Activated naive CD8-positive, alpha-beta T cell treated with anti-CD3 and anti-CD28 coated beads, Interleukin-2, amount 10 ng/mL, durations not matched to agents 7 days and 5 days (primary cell): ENCODE measurements at places on chromosomes 4 and X.

DNA sequence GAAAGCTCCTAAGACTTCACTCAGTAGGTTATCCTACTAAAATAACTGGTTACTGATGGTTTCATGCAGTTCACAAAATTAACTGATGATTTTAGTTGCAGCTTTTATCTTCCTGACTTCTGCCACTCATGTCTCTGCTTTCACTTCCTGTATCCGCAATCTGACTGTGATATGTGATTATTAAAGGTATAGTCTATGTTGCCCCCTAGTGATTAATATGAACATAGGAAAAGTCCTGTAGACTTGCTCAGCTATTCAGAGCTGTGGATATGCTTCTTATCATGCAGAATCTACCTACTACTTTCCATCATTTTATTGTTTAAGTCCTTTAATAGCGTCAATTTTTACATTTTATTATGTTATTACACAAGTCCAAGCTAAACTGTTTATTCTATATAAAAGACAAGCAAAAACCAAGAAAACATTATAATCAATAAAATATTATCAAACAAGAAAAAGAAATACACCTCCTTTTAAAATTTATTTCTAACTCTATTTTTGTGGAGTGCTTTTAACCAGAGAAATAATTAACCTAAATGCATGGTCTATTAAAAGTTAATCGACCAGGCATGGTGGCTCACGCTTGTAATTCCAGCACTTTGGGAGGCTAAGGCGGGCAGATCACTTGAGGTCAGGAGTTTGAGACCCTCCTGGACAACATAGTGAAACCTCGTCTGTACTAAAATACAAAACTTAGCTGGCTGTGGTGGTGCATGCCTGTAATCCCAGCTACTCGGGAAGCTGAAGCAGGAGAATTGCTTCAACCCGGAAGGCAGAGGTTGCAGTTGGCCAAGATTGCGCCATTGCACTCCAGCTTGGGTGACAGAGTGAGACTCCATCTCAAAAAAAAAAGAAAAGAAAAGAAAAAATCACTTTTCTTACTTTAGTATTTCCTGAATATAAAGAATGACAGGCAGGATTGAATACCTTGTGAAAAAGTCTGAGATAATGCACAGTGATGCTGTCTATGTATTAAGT, 40.4 kb upstream of the TLR2 start:
- DNase-seq, result no peak

DNA sequence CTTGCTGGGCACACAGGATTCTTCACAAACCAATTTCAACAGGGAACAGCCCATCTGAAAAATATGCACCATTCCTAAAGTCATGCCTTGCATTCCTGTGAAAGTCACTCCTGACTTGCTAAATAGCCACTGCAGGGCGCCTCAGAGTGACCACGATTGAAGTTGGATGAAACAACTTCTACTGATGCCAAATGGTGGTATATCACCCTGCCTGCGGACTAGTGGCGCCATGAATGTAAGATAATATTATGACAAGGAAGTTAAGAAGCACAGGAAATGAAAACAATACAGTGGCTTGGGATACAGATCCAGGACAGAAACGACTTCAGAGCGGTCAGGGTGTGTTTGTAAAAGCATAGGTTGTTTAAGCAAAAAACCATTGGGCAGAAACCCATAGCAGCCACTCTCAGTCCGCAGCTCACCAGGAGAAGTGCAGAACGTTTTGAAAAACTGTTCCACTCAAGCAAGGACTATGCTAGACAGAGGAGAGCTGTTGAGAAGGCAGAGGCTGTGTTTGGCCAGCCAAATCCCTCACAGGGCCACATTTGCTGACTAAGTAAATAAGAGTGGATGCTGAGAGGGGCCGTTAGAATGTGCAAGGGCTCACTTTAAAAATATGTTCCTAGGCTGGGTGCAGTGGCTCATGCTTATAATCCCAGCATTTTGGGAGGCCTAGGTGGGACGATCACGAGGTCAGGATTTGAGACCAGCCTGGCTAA, 250.4 kb downstream of the PTTG2 start:
- no peak for DNase-seq

GRCh38 chr4:13700021-13700857, 72.7 kb upstream of the BOD1L1 start:
- no peak for DNase-seq

DNA sequence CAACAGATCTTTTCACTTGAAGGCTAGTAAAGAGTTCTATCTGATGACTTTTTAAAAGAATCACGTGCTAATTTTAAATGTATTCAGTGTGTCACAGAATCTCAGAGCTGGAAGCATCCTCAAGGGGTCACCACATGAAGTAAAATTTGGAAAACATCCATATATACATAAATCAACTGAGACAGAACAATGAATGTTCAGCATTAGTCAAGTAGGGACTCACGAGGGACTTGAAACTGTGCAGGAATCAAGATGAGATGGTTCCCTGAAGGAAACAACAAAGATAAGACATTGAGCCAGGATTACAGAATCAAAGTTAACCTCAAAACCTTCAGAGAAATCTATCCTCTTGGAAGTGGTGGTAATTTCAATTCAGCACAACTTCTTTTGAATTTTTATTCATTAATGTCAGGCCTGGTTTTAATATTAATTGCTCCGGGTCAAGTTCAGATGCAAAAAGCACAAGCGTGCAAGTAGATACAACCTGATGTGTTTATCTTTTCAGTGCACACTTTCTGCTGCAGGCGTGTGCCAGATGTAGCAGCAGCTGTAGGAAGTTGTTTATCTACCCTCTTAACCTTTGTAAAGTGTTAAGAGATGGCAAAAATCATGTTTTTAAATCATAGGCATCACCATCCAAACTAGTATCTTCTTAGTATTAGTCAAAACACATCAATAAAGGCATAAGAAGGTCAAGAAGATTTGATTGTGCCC, 87.7 kb upstream of the SRD5A3 start:
- no peak for DNase-seq

DNA sequence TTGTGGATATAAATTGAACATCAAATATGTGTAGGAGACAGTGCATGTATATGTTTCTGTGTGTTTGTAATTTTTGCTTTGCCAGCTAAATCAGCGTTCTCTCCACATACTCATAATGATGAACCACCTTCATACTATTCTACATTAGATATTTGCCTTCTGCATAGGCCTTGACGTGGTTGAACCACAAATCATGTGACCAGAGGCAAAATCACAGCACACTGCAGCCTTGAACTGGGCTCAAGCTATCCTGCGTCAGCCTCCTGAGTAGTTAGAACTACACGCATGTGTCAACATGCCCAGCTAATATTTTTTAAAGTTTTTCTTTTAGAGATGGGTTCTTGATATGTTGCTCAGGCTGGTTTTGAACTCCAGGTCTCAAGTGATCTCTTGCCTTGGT, 9.5 kb downstream of the UBQLN2 start:
- no peak for DNase-seq

DNA sequence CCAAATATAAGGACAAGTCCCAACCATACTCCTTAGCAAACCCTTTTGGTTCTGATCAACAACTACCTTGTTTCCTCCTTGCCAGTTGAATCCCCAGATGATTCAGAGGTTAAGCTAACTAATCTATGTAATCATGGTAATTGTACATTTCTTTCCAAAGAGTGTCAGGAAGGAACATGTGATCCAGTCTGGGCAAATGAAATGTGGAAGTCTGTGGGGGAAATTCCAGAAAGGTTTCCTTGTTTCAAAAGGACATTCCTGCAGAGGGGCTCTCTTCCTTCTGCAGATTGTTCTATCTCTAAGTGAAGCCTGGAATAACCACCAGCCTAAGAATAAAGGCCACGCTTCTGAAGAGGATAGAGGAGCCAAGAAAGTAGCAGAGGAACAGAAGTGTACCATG, 7.0 kb downstream of the PRSS12 start:
- DNase-seq, result no peak

DNA sequence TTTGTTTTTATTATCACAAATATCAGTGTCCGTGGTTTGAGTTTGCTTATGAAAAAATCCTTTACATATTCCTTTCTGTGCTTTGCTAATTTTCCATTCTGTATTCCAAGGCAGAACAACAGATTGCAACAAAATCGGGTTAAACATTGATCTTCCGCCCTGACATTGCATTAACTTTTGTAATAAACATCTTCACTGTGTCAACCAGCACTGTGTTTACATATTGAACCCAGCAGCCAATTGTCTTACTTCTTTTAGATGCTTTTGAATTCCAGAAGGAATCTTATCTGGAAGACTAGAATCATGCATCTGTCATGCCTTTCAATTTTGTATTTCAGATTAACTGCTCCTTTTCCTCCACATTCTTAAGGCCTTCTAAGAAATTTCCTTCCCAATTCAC, 147.8 kb upstream of the CXXC4 start:
- no peak for DNase-seq

DNA sequence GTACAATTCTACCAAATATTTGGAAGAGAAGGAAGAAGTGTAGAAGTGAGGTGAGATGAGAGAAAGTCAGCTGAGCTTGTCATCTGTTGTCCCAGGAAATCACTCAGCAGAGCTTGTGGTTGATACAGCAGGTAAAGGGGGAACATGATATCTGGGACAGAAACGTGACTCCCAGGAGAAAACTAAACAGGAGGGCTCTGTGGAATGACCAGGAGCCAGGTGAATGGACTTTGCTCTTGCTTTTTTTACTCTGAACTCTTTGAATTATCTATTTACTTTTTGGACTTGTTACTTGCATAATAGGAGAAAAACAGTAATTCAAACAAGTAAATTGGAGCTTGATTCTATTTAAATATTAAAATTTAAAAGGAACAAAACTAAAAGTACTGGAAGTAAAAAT, 555.6 kb upstream of the FRG1 start:
- DNase-seq, result no peak

- DNase-seq, result no peak
Measured at GRCh38 chrX:9560219-9560618, 95.4 kb downstream of the TBL1X start.

DNA sequence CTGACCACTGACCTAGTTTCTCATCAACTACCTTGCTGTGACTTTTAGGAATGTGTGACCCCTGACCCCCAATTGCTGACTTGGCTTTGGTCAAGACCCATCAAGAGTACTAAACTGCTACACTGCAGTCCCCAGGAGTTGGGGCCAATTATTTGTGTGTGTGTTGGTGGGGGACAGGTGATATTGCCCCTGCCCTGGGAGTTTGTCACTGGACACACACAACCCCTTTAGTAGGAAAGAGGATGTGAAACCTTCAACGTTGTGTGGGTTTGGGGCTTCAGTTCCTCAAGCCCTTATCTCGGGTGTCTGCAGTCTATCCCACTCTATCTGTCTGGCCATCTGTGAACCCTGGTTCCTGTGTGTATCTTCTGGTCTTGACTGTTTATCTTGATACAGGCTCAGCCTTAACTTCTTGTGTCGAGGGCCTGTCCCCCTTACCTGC, 6.5 kb downstream of the SASH3 start:
- no peak for DNase-seq

GRCh38 chr4:6116696-6117285, 83.6 kb downstream of the JAKMIP1 start:
- DNase-seq, result no peak

DNA sequence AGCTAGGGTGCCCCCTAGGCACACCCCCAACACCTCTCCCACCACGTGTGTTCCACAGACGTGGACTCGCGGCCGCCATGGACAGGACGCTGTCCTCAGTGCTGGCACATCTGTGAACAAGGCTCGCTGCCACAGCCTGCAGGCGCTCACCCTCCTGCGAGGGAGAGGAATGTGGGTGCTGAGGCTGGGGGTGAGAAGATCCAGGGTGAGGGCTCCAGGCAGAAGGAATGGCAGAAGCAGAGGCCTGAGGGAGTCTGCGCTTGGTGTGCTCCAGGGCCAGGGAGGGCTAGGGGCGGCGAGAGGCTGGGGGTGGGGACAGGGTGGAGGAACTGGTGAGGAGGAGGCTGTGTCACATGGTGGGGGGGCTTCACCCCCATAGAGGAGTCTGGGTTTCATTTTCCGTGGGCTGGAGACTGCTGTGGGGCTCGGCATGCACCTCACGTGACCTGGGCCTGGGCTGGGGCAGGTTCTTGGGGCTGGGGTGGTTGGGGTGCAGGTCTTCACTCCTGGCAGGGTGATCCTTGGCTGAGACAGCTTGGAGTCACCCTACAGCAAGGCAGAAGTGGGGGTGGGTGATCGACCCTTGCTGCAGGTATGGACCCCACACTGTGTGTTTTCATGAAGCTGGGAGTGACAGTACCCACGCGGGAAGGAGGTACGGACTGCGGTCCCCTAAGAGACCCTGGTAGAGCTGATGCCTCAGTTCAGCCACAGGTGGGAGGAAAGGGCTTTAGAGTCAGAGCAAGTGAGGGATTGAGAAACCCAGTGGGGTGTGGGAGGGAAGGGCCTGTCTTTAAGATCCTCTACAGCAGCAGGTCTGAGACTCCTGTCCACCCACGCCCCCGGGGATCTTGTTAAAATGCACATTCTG, 103.7 kb downstream of the PSAPL1 start:
- DNase-seq, result no peak

DNA sequence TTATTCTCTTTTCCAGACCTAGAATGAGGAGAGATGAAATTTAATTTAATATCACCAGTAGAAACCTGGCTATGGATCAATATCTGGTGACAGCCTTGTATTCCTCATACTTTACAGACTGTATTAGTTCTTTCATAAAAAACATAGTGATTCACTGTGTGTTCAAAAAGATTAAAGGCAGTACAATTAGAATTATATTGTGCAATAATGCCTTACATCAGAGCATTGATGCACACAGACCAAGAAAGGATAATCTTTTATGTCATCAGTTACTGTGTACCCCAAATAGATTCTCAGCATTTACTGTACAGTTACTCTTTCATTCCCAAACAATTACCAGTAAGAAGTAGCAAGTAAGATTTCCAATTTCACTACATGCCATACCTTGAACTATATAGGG, 260.5 kb upstream of the ANXA10 start:
- DNase-seq, result no peak

- DNase-seq, result no peak
Measured at GRCh38 chr4:531076-531475, 32.1 kb downstream of the PIGG start.

- DNase-seq, result peak; percentile 51
Measured at GRCh38 chr4:179867300-179867878, 2375.8 kb upstream of the TENM3 start.

GRCh38 chrX:43753637-43754036, 97.5 kb downstream of the MAOA start:
- DNase-seq, result no peak

- no peak for DNase-seq
Measured at GRCh38 chrX:15909605-15910004, 55.0 kb upstream of the AP1S2 start.

- no peak for DNase-seq
Measured at GRCh38 chr4:109864134-109864533, 16.2 kb downstream of the LRIT3 start.

DNA sequence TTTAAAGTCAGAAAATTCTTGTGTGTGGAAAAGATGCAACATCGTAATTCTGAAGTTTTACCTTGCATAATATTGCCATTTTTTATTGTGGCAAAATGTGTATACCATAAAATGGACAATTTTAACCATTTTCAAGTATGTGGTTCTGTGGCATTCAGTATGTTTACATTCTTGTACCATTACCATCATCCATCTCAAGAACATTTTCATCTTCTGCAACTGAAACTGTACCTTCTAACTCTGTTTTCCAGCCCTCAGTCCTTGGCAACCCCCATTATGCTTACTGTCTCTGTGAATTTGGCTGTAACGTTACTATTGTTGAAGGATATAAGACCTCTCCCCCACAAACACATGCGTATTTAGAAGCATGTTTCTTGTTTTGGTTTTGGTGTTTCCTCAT, 123.2 kb downstream of the BMPR1B start:
- no peak for DNase-seq

GRCh38 chrX:46310815-46311497, 234.3 kb downstream of the ZNF674 start:
- DNase-seq, result no peak
